ENCODE measurements at places on chromosomes 12 and 14.

GRCh38 chr14:65329481-65329880 lies 83.0 kb upstream of the FUT8 start:
- DNase-seq, result no peak

DNA sequence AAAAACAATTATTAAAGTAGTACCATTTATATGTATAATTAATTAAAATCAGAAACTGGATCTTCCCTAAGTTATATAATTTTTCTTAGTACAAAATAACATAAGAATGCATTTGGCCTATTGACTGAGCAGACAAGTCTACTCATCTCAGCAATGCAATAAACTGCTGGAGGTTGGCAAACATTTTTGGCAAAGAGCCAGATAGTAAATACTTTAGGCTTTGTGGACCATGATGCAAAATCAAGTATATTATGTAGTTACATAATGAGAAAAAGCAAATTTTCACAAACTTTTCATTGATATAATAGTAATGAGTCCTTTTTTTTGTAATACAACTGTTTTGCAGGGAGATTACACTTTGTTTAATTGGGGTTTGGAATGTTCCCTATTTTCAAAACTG lies 30.9 kb downstream of the ERGIC2 start:
- no peak for DNase-seq

DNA sequence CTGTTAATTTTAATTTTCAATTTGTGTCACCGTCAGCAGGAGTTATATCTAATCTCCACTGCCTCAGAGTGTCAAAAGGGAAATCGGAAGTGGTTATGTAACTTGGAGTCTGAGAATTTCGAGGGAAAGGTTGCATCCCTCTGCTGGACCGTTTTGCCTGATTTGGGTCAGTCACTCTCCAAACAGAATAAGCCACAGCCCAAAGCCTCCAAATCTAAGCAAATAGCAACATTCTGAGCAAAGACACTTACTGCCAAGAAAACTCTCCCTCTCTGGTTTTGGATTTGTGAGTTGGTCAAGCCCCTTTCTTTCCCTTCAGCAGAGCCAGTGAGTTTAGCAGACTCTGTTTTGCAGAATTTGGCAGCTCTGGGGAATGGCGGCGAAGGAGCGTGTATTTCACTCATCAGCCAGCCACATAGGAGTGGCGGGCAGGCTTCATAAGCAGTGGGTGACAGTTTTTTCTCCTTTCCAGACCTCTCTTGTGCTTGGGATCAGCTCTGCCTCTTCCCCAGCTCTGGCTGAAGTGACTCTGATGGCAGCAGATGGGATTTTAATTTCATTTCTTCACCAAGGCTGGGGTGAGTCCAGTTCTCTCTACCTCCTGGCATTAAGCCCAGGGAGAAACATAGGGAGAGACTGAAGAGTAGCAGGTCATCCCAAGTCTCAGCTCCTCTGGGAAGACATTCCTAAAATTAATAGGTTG lies 218.7 kb upstream of the NOS1 start:
- no peak for DNase-seq

DNA sequence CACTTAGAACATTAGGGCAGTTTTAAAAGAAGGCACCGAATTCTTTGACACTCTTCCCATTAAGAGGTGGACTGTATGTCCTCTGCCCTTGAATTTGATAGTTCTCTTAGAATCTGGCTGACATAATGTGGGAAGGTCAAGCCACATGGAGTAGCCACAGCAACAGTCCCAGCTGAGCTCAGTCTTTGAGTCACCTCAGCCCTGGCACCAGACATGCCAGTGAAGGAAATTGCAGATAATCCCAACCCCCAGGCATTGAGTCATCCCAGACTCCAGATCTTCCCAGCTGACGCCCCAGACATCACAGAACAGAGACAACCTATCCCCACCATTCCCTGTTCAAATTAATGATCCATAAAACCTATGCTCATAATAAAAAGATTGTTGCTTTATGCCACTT lies 83.4 kb downstream of the GTF2A1 start:
- peak; percentile 30 for DNase-seq

DNA sequence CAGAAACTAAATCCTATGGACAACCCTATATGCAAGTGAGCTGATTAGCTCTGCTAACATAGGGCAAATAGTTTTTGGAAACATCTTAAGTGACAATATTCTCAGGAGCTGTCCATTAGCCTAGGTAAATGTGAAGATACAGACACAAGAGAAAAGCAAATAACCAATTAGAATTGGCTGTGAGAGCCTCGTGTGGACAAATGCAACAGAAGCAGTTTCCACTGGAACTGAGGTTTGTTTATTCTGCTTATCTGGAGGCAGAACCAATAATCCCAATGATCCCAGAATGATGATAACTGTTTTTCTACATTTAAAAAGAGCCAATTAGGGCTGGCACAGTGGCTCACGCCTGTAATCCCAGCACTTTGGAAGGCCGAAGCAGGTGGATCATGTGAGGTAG lies 43.2 kb upstream of the YAF2 start:
- no peak for DNase-seq

GRCh38 chr12:131309700-131310099 lies 356.0 kb downstream of the ADGRD1 start:
- no peak for DNase-seq

DNA sequence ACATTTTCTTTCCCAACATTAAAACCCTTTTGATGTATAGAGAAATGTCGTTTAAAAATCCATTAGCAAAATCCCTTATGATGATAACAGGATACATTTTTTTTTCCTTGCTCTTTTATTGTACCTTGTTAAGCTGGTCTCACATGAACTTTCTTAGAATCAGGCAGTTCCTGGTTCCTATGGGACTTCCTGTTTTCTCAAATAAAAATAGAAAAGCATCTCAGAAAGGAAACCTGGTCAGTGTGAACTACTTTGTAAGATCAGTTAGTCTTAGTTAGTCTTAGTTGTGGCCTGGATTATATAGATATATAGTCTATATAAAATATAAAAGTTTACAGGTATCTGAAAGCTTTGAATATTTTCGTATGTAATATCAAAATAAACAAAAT lies 40.3 kb downstream of the LEMD3 start:
- DNase-seq, result no peak

- no peak for DNase-seq
Measured at GRCh38 chr14:90490720-90491050, 93.9 kb downstream of the CALM1 start.

GRCh38 chr12:108605000-108605689 lies 7.3 kb upstream of the TMEM119 start:
- DNase-seq, result no peak

GRCh38 chr12:105141320-105141922 lies 33.9 kb downstream of the WASHC4 start:
- no peak for DNase-seq

GRCh38 chr12:103785243-103786031 lies 55.6 kb downstream of the NT5DC3 start:
- no peak for DNase-seq

- no peak for DNase-seq
Measured at GRCh38 chr14:57171903-57172302, 96.8 kb downstream of the EXOC5 start.

- DNase-seq, result peak; percentile 75
Measured at GRCh38 chr12:4855121-4855924, 54.4 kb upstream of the KCNA1 start.

GRCh38 chr14:31508135-31508534 lies 20.3 kb upstream of the GPR33 start:
- no peak for DNase-seq

DNA sequence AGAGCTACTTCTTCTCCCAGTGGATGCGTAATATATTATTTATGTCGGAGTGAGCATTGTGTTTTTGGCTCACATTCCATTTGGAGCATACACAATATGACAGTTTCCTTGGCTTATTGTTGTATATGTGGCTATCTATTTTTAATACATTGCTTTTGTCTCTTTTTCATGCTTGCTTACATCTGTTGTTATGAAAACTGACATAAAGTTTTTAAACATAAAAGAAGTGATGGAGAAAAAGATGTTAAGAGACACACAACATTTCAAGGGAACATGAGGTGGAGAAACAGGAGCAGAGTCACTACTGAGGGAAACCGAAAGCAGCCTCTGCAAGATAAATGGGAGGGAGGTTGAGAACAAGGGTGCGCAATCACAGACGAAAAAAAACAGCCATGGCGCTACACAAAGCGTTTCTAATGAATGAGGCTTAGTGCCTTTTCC lies 228.4 kb upstream of the NPAS3 start:
- DNase-seq, result no peak

DNA sequence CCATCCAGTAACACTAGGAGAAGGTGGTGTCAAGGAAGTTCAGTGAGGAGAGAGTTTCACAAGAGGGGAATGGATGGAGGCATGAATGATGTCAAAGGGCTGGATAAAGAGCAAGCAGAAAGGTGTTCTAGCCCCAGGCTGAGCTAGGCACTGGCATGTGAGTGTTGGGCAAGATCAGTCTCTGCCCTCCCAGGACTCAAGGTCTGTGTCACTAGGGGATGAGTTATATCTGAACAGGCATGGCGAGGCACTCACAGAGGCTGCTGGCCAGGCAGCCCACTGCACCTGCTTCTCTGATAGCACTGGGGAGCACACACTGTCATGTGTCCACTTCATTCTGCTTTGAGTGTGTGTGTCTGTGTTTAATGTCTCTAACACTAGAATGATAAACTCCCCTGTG lies 903.8 kb downstream of the BCL11B start:
- DNase-seq, result no peak

GRCh38 chr12:6187948-6188793 lies 12.0 kb upstream of the CD9 start:
- DNase-seq, result no peak

DNA sequence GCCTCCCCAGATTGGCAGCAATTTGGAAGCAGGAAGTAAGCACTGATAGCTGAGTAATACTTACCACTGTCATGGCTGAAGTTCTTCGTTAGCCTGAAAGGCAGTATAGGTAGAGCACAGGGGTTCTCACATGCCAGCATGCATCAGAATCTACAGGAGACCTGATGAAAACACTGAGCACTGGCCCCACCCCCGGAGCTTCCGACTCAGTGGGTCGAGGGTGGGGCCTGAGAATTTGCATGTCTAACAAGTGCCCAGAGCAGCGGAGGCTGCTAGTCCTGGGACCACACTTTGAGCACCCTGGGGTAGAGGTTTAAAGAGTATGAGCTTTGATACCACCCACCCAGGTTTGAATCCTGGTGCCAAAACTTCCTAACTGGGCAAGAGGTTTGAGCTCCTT lies 89.6 kb downstream of the FBXW8 start:
- DNase-seq, result no peak

- DNase-seq, result no peak
Measured at GRCh38 chr12:6313326-6313940, 3.0 kb downstream of the PLEKHG6 start.

- no peak for DNase-seq
Measured at GRCh38 chr14:83260751-83261150, 1727.1 kb upstream of the SEL1L start.

DNA sequence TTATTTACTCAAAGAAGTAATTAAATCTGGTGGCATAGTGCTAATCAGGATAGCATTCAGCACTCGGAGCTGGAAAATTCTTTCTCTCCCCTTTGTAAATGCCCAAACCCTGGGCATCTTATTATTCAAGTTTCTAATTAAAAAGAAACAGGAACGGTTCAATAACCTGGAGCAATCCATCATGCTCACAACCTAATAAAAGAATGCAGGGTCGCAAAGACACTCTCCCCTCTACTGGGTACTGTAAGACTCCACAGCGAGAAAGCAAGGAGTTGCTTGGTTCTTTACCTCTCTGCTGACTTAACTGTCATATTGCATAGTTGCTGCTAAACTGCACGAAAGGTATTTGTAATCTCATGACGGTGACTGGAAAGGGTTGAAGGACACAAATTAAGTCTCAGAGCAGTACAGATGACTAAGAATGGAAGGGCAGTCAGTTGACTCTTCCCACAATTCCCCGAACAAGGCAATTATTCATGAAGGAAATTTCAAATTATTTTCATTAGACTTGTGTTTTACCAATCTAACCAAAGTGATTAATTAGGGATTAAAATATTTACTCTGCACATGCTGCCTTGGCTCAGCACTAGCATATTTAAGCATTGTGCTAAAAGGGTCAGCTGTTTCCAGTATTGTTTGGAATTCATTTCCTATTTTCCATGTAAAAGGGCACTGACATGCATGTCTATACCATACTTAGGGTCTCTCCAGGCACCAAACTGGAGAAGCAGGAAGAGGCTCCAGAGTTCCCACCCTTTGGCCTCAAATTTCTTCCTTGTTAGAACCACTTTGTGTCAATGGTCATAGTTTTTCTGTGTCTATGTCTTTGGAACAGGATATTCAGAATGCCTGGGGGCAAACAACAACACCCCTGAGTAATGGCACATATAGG lies 182.2 kb downstream of the EXOC5 start:
- no peak for DNase-seq

GRCh38 chr14:91392623-91393303 lies 24.9 kb downstream of the CCDC88C start:
- DNase-seq, result no peak

DNA sequence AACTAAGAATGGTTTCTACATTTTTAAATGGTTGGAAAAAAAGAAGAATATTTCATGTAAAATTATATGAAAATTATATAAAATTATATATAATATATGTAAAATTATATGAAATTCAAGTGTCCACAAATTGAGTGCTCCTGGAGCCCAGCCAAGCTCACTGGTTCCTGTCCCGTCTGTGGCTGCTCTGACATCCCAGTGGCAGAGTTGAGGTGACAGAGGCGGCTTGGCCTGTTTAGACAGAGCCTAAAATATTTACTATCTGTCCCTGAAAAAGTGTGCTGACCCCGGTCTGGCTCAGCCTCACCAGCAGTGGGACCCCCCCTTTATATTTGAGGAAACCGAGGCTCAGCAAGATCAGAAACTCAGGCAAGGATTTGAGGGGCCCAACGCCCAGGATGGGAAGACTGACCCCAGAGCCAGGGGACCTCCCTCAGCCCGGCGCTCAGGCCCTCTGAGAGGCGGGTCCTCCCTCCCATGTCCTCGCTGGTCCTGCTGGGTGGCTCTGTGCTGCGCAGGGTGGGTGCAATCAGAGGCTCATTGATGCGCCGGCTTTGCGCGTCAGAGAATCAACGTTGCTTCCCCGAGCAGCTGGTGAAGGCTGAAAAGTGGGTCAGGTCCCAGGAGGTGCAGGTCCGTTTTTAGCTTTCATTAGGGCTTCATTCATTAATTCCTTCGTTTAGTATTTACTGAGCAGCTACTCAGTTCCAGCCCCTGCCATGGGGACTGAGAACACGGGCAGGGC lies 21.5 kb upstream of the BEGAIN start:
- DNase-seq, result no peak

DNA sequence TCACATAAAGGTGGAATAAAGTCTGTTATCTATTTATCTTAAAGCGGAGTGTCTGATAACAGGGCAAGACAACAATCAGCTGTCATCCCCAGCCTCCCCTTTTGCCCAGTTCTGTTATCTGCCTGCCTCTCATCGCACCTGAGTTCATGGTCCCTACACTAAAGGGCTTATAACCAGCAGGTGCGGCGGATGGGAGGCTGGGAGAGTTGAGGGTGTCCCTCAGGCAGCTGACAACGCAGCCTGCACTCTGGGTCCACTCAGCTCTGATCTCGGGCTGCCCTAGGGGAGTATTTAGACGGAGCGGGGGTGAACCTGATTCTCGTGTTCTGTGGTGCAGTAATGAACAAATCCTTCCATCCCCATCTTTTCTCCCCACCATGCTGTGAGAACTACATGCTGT lies 34.0 kb upstream of the JDP2 start:
- no peak for DNase-seq
